ENCODE measurements at places on chromosomes 3 and 15. TPM values are rescaled to one million over a fixed set of nuclear protein-coding genes. Genes with fewer than 3 reads are reported as not detected.

Gene CACNA2D3
- 0.34 TPM for total RNA-seq

GRCh38 chr15:48939648-48940047 lies 24.1 kb downstream of the SHC4 start:
- DNase-seq = no peak

DNA sequence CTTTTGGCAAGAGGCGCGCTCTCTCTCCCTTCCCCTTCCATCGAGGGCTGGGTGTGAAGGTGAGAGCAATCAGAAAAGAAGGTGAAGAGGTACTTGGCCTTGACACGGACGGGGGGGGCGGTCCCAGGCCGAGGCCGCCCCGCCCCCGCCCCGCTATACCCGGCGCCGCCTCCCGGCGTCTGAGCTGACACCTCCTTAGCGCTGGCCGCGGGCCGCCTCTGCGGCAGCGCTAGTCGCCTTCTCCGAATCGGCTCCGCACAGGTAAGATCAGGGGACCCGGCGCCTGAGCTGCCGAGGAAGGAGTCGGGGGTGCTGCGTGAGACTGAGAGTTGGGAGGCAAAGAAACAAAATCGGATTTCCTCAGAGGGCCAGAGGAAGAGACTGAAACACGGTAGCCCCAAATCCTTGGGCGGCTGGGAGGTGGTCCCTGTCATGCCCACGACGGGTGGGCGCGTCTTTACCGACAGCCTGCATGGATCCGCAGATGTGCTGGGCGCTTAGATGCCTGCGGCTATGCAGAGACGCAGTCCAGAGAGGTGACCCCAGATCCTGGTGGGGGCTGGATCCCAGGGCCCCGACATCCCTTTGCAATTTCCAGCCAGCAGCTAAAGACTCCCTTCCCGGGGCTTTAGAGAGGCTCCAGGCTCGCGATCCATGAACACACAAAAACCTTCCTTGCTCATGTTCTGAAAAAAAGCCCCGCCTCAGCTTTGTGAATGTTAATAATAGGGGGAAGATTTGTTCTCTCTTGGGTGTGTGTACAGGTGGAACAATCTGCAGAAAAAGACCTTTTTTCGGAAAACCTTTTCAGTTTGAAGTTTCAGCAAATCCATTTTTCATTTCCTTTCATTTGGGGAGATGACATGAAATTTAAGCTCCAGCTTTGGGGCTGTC lies at the start of gene ENTPD3:
Gene ENTPD3, plus strand, starts transcription at position 184 of the 894 bp plus-strand sequence. CDS start 874 bp downstream, outside the sequence.
- no peak for DNase-seq

Gene SEMA3B
- 2.9 TPM for total RNA-seq
